ENCODE measurements at places on chromosomes 13 and 19. TPM values are rescaled to one million over a fixed set of nuclear protein-coding genes. Genes with fewer than 3 reads are reported as not detected.

The KASH5 gene
- 2.8 TPM for total RNA-seq

The APOC4 gene
- not detected for total RNA-seq

The ZNF547 gene
- total RNA-seq: 0.60 TPM

The JSRP1 gene
- total RNA-seq: 1.1 TPM

The ZNF709 gene
- 0.56 TPM for total RNA-seq

The KLC3 gene
- total RNA-seq: 2.4 TPM

The FFAR1 gene
- total RNA-seq: 2.3 TPM
